ENCODE measurements at places on chromosomes 6 and 20.

DNA sequence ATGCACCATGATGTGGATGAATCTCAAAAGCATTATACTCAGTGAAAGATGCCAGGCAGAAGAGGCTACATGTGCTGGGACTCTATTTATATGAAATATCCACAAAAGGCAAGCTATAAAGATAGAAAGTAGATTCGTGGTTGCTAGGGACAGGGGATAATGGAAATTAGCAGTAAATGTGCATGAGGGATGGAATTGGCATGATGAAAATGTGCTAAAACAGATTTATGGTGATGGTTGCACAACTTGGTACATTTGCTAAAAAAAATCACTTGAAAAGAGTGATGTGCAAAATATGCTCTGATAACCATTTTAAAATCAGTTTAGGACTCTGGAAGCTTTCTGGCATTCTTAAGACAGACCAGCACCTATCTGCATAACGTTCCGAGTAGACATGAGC, 61.6 kb downstream of the ALDH8A1 start:
- DNase-seq: no peak

DNA sequence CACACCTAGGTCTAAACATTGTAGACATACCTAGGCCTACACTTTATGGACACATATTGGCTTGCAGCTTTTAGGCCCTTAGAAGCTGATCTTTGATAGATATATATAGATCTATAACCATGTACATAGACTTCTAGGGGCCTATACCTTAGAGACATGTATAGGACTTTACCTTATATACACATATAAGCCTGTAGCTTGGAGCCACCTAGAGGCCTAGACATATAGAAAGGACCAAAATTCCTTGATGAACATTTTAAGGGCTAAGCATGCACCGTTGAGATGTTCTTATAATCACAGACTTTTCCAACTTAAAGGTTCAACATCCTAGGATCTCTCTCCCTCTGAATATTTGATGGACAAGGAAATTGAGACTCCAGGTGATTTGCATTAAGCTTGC, 371.7 kb upstream of the SASH1 start:
- DNase-seq: peak; percentile 21

- peak; percentile 25 for DNase-seq
Observed at GRCh38 chr6:83270971-83271719, 78.0 kb downstream of the RWDD2A start.

- peak; percentile 42 for DNase-seq
Observed at GRCh38 chr6:138465007-138465645, 34.2 kb downstream of the NHSL1 start.

GRCh38 chr6:165800337-165800736, 137.3 kb upstream of the PDE10A start:
- no peak for DNase-seq

- DNase-seq: no peak
Observed at GRCh38 chr6:29501106-29501505, 13.3 kb upstream of the MAS1L start.

- no peak for DNase-seq
Observed at GRCh38 chr20:62696434-62696957, 12.1 kb upstream of the NTSR1 start.

DNA sequence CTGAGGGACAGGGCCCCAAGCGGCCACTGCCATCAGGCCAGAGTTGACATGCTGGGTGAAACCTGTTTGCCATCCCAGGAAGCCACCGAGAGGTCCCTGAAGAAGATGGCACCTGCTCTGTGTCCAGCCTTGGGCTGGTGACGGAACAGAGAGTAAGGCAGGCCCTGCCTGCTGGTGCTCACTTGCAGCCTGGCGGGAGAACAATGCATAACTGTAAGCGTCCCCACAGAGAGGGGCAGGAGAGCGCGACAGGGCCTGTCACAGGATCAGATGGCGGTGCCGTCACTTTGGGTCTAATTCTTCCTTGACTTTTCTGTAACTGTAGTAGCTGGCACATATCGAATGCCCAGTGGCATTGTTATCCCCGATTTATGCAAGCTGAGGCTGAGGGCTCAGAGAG, 29.0 kb upstream of the VSTM2L start:
- no peak for DNase-seq

DNA sequence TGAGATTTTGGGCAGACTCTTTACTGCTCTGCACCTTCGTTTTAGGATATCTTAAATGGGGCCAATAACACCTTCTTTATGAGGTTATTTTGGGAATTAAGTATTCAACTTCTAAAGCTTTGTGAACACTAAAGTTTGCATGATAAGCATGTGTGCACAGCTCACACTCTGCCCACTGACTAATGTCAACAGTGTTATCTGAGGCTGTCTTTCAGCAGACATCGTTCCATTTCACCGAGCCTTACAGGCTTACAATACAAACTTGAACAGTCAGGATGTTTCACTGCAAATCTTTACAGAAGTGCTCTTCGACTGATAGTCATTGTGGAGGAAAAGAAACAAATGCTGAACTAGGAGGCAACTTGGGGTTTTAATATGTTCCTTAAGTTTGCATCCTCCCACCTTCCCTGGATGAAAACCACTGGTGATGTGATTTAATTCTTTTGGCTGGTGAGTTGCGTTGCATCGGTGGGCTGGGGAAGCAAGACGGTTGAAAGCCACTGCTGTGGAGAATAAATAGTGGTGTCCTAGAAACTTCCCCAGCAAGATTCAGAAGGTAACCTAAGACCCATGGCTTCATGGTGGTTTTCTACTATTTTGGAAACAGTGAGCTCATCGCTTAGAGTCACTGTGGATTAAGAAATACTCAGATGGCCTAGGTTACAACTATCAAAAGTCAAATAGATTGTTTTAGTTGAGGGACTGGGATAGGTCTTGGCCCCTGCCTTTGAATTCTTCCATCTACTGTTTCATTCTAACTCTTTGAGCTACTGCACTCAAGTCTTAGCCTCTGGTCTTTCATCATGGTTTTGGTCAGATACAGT, 167.2 kb upstream of the MAP3K7 start:
- DNase-seq: no peak

GRCh38 chr6:142321451-142321850, 19.6 kb downstream of the ADGRG6 start:
- no peak for DNase-seq

DNA sequence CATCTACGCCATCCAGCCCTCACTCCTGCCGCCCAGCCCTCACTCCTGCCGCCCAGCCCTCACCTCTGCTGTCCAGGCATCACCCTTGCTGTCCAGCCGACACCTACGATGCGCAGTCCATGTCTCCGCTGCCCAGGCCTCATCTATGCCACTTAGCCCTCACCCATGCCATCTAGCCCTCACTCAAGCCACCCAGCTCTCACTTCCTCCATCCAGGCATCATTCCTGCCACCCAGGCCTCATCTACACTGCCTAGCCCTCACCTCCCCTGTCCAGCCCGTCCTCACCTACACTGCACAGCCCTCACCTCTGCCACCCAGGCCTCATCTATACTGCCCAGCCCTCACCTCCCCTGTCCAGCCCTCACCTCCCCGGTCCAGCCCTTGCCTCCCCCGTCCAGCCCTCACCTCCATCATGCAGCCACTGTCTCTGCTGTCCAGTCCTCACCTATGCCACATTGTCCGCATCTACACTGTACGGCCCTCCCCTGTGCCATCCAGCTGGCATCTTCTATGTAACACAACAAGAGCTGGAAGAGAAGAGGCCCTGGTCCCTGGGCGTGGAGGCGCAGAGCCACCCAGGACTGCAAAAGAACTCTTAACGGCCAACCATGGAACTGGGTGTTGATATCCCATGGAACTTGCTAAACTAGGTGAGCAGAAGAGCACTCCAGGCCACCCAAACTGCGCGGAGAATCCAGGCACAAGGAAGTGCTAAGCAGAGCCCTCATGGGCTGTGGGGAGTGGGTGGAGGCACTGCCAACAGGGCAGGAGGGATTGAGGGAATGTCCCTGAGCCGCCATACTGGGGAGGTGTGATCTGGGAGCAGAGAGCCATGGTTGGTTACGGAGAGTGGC, 31.0 kb downstream of the RNASET2 start:
- DNase-seq: no peak

DNA sequence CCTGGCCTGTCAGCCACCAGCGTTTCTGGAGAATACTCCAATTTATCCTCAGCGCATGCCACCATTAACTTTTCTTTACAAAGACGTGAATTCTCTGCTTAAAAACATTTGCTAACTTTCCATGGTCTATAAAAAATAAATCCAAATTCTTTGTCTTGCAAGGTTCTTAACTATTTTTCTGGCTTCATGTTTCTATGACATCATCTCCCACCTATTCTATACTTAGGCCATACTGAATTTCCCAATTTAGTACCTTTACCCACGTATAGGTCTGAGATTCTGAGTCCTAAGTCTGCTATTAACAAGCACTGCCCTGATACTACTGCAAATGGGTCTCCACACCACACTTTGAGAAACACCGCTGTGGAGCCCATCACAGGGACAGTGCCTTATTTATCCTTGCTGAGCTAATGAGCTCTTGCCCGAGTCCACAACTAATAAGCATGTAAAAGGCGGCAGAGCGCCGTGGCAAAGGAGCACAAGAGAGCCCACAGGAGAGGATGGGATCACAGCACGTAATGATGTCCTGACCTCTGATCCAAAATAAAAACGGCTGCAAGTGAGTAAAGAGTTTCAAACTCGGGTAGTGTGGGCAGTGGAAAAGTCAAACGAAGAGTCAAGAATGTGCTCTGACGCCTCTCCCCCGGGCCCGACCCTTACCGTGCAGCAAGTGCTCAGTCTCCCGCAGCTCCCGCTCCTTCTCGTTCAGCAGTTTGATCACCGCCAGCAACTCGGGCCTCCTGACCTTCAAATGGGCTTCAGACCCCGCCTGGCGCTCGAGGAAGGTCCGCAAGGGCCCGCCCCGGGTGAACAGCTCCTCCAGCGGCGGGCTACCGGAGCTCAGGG, 519 bp downstream of the MTRF1L start:
- peak; percentile 3 for DNase-seq
